ENCODE measurements at places on chromosomes 2 and 18.

DNA sequence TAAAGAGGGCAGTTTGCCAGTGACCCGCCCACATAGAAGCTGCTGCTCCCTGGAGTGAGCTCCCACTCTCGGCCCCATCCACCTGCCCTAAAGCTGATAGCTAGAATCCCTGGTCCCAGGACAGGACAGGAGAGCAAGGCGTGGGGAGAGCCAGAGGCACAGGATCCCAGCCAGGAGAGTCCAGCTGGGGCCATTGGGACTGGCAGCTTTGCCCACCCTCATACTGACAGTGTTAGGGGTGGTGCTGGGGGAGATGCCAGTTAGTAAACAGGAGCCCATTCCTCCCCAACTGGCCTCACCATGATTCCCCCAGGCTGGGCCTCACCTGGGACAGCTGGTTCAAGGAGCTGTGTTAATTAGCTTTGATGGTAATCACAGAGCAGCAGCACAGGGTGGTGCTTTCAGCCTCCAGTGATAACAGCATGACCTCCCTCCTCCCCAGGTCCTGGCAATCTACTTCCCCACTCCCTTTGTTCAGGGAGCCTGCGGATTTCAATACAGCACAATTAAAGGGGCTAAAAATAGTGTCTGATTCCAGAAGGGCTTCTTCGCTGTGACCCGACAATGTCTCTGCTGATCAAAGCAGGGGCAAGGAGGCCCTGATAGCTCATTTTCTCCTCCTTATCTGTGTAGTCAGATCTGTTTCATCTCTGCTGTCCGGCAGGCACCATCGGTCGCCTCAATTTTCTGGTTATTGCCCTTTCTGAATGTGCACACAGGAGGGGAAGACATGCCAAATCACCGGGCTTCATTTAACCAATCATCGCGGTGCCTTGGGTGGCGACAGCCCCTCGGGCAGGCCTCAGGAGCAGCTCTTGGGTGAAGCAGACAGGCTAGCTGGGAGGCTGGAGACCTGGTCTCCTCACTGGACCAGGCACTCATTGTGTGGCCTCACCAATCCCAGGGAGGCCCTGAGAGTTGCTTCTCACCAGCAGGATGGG, 119.9 kb upstream of the TEX51 start:
- DNase-seq: no peak

GRCh38 chr2:10597956-10598355, 91.8 kb downstream of the NOL10 start:
- DNase-seq: no peak

DNA sequence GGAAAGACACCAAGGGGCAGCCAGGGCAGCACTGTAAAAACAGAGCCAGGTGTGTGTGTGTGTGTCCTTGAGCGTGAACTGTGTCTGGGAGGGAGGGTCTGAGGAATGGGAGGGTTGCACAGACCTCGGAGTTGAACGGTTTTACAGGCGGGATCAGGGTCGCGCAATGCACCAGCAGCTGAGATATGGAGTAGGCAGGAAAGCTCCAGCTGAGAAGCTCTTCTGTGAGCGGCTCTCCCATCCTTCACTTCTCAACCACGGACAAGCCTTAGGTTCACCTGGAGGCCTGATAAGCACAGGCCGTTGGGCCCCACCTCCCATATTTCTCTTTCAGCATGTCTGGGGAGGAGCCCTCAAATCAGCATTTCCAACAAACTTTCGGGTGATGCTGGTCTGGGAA, 12.1 kb downstream of the SERTAD2 start:
- no peak for DNase-seq

GRCh38 chr2:226892729-226893128, 56.9 kb downstream of the RHBDD1 start:
- DNase-seq: no peak

- DNase-seq: no peak
Observed at GRCh38 chr18:2707551-2708168, 52.1 kb downstream of the SMCHD1 start.

DNA sequence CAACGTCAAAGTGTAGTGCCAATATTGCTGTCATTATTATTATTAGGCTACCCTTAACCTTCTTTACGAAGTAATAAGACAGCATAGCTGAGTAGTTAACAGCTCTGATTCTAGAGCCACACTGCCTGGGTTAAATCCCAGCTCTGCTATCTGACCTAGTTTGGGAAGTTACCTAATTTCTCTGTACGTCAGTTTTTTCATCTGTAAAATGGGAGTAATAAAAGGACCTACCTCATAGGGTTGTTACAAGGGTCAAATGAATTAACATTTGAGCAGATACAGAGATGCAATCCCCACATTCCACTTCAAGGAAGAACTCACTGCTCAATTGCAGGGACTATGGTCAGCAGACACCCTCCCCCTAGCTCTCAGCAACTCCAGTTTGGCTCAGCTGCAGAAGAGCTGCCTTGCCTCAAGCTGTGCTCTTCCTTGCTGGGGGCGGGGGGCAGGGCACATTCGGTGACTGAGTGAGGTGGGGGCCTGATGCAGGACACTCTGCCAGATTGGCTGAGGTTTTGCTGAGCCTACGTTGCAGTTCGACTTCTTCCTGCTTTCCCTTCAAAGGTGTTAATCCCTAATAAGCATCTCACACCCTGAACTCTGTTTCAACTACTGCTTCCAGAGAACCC, 11.0 kb upstream of the LGALSL start:
- DNase-seq: no peak

DNA sequence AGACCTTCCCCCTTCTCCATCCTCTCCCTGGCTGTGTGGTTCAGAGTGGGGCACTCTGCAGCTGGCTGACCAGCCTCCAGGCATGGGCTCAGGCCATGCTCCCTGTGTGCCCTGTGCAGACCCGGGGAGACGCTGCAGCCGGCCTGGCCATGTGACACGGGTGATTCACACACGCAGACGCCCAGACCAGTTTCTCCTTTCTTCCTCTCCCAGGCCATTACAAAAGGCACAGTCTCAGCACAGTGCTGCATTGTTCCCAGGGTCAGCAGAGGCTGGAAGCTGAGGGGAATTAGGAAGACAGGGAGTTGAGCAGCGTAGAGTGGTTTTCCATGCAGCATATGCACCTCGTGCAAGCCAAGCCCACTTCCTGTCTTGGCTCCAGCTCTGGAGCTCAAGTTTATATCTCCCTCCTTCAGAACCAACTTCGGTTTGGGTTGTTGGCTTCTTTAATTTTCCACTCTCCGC, 288.5 kb downstream of the TNS1 start:
- DNase-seq: no peak

GRCh38 chr18:48530399-48531081, 8.3 kb upstream of the CTIF start:
- no peak for DNase-seq

Measured in D721Med (cell line).